ENCODE measurements at places on chromosomes 16 and 17.

DNA sequence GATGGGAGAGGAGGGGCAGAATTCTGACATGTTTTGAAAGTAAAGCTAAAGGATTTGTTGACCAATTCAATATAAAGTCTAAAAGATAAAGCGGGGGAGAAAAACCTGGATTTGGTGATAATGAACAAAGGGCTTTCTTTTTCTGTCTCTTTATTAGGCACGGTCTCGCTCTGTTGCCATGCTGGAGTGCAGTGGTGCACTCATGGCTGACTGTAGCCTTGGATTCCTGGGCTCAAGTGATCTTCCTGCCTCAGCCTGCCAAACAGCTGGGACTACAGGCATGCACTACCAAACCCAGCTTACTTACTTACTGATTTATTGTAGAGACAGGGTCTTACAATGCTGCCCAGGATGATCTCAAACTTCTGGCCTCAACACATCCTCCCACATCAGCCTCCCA, 7.5 kb downstream of the CDR2 start:
- DNase-seq = no peak

- no peak for DNase-seq
Observed at GRCh38 chr16:56370875-56371659, 54.3 kb downstream of the AMFR start.

GRCh38 chr16:24674877-24675276, 54.6 kb upstream of the TNRC6A start:
- DNase-seq = no peak

GRCh38 chr17:28379814-28380801, 8.6 kb downstream of the SARM1 start:
- DNase-seq = no peak

DNA sequence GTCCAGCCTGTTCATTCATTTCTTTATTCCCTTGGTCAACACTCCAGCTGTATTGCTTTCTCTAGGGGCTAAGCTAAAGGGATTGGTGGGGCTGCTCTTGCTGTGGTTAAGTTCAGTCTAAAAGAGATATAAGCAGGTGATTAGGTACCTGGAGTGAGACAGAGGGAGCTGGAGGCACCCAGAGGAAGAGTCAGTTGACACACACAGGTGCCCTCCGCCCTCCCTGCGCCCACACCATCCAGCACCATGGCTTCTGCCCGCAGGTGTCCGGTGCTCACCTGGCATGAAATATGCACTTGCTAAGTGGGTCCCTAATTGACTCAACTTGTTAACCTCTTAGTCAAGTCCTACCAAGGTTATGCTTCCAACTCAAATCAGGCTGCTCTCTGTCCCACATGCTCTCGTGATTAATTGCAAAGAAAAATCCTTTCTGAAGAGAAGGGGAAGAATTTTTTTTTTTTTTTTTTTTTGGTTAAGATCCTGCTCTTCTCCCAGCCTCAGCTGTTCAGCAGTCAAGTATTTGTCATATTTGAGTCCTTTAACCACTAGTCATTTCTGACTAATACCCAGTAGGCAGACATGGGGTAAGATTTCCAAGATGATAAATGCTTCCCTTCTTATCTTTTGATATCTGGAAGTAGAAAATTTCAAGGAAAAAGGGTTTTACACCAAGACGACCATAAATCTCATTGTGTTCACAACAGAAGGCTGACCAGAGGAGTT, 199.8 kb upstream of the WSCD1 start:
- DNase-seq = no peak

- DNase-seq = no peak
Observed at GRCh38 chr16:11583166-11583565, 3.6 kb downstream of the LITAF start.

DNA sequence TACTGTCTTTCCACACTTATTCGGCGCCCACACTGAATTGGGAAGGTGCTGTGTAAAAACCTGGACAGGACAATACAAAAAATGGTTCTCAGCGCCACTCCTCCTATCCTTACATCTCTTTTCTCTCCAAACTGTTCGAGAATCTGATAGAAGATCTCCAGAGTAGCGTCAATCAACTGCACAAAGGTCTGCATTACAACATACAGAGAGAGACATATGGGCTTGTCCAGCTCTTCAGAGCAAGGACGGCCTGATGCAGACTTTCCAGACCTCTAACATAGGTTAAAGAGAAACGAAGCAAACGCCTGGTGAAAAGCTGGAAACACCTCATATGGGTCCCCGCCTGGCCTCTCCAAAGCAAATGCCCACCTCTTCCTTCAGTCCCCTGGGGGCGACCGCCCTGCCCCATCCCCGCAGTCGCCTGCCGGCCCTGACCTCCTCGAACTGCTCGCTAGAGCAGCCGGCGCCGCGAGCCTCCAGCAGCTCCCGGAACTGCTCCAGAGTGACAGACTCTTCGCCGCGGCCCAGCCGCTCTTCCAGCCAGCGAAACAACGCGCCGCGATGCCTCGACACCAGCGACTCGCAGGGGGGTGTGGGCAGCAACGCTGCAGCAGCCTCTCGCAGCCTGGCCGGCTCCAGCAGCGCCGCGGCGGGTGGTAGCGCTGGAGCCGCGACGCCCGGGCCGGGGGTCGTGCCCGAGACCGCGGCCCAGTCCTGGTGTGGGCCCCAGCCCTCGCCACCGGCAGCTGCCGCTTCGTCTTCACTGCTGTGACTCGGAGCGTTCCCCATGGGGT, 526 bp downstream of the ZZEF1 start:
- peak; percentile 45 for DNase-seq

GRCh38 chr17:78734793-78735641, 47.1 kb downstream of the CYTH1 start:
- DNase-seq = no peak

DNA sequence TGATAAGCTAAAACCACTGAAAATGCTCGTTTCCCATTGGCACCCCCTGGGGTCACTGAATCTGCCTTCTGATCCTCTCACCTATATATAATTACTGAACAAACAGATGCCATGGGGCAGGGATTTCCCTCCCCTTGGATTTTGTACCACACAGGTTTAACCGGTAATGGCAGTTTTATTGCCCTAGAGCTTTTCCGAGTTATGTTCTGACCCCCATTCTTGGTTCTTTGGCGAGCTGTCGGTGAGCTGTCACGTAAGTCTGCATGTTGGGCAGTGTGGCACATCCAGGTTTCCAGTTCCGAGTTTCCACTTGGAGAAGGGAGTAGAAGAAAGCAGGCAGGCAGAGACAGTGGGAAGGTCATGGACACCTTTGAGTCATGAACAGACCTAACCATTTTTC, 7.1 kb downstream of the TMEM97 start:
- no peak for DNase-seq

DNA sequence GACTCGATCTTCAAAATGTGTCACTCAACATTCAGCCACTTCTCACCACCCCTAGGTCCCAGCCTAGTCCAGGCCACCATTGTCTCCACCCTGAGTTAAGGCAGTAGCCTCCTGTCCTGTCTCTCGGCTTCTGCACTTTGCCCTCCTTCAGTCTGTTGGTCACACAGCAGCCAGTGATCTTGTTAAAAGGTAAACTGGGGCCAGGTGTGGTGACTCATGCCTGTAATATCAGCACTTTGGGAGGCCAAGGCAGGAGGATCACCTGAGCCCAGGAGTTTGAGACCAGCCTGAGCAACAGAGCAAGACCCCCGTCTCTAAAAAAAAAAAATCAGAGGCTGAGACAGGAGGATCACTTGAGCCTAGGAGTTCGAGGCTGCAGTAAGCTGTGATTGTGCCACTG, 25.8 kb downstream of the WWP2 start:
- no peak for DNase-seq

DNA sequence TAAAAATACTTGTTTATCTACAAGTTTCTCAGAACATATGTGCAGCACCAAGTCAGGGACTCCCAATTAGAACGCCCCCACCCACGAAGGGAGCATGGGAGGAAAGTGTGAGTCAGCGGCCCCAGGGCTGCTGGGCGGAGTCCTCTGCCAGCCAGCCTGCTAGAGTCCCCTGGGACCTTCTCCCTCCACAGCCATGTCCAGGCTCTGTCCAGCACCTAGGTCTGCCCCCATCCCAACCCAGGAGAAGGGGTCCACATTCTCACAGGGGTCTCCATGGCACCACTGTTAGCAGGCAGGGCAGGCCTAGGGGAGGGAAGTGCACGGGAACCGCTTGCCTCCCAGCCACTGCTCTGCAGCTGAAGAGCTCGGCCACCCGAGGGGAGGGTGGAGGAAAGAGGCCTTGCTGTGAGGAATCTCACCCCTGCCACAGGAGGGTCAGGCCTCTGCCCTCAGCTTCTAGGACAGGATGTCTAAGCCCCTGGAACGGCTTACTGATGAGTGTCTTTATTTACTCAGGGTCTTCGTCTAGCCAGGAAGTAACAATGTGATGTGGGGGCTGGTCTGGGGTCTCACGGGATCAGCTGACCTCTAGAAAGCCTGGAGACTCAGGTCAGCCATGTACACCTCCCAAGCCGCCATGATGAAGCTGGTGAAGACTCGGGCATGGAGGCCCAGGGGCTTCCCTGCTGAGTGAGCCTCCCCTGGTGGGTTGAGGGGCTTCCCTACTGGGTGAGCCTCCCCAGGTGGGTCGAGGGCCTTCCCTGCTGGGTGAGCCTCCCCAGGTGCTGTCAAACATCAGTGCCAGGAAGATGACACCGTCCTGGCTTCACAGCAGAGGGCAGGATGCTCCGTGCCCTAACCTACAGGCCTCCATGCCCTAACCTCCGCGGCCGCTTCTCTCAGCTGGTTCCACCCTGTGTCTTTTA, 190.3 kb downstream of the RBFOX3 start:
- DNase-seq = no peak

DNA sequence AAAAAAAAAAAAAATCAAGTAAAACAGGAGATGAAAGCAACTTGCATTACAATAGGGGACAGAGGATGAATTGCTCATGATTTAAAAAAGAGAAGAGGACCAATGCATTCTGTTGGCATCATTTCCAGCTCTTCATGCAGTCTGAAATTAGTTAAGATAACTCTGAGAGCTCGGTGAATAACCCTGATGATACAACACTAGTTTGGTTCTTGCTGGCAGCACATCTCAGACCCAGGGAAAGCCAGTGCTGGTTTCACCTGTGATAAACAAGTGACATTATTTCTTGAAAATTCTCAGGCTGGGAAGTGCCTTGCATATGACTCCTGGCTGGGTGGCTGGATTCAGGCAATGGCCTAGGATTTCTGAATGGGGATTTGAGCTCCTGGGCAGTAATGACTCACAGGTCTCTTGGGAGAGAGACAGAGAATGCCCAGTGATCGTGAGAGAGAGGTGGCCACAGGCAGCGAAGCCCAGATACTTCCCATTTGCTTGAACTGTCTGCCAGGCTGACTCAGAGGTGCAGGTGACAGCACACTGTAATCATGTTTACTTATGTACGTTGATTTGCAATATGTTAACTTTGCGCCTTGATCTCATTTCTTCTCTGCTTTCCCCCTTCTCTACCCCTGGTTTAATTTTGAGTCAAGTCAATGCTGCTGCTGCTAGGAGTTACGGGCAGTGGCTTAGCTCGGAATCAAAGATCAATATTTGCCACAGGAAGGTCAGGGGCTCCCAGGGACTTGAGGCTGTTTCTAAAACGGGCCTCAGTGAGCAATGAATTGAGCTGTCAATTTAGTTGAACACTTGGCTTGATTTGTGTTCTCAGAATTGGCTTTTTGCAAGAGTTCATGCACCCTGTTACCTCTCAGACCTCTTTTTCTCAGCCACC, 27.1 kb downstream of the ARSG start:
- DNase-seq = no peak

DNA sequence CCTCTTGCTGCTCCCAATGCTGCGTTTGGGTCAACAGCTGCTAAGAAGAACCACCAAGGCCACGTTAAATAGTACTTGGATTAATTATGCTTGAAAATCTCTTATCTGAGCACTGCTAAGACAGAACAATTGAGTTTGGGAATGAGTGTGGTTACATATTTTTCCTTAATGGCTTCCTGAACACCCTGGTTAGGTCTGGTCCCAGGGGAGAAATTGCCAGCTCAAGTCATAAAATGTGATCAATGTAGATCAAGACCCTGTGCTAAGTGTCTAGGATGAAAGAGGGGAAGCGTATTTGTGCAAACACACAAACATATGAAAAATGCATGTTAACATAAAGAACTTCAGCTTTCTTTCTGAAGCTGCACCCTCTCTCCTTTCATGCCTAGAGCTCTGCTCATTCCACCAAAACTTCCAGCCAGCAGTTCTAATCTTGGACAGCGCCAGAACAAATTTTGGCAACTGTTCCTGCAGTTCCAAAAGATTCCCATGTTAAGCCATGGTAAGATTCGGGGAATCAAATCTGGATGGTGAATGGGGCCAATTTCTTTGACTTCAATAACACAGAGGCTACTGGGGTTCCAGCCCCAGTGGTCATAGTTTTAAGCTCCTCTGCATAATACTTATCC, 72.0 kb downstream of the ZFHX3 start:
- no peak for DNase-seq

- DNase-seq = no peak
Observed at GRCh38 chr17:81219476-81220180, 3.1 kb downstream of the CEP131 start.

GRCh38 chr17:2705263-2705662, 6.3 kb downstream of the CLUH start:
- DNase-seq = no peak

DNA sequence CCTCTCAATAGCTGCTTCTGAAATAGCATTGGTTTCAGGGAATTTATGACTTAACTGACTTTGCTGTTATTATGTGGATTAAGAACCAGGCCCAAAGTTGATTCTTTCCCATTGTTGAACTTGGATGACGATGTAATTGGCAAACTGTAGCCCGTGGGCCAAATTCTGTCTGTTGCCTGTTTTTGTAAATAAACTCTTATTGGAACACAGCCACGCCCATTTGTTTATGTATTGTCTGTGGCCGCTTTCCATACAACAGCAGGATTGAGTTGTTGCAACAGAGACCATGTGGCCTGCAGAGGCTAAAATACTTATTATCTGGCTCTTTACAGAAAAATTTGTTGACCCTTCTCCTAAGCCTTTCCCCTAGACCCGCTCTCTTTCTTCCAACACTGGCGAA, 31.6 kb downstream of the NTN1 start:
- no peak for DNase-seq

DNA sequence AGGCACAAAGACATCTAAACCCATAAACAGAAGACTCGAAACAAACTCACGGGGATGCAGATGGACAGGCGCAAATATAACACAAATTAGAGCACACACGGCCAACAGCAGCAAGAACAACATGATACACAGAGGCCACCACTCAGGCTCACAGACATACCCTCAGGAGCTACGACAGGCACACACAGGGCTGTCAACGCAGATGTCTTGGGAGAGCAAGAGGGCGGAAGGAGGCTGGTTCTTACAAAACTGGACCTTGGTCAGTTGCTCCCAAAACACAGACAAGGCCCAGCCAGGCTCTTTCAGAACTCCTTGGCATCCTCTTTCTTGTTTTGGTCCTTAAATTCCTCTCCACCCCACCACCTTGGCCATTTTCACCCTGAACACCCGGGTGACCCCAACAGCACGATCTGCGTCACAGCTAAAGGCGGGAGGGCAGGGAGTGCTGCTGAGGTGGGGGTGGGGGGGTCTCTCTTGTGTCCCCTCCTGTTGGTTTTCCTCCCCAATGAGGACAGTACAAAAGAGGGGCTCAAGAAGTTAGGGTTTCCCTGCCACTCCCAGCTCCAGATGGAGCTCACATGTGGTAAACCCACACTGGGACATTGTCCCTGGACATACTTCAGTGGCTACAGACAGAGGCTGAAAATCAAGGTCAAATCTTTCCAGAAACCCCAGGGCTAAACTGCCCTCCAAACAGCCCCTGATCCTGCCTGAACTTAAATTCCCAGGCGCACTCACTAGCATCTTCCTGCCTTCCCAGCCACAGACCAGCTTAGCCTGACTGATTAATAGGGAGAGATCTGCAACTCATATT, 221.3 kb downstream of the C16orf78 start:
- no peak for DNase-seq

GRCh38 chr17:31907342-31907962, 5.9 kb upstream of the UTP6 start:
- DNase-seq = peak; percentile 2

- DNase-seq = no peak
Observed at GRCh38 chr16:79473456-79473855, 127.1 kb downstream of the MAF start.
